IMR-90 (cell line): ENCODE measurements at places on chromosomes 6 and 20. TPM values are rescaled to one million over a fixed set of nuclear protein-coding genes. Genes with fewer than 3 reads are reported as not detected.

TRAPPC3L gene
- total RNA-seq, result under 0.01 TPM in 1 of 2 replicates, not detected in the other

EPHA7 gene
- total RNA-seq, result not detected in 2 replicates

DDO gene
- 0.18 and 0.28 TPM in 2 replicates for total RNA-seq

FAM83D gene
- 20.4 and 23.1 TPM in 2 replicates for total RNA-seq

HUS1B gene
- total RNA-seq, result 0.36 and 0.56 TPM in 2 replicates

PGC gene
- not detected in 2 replicates for total RNA-seq

FBXO5 gene
- total RNA-seq, result 16.7 and 25.3 TPM in 2 replicates

FAM217A gene
- total RNA-seq, result not detected in 2 replicates

NKAPL gene
- total RNA-seq, result 0.54 and 0.83 TPM in 2 replicates

LKAAEAR1 gene
- total RNA-seq, result not detected in 2 replicates

EFCAB8 gene
- total RNA-seq, result not detected in 2 replicates

SNX14 gene
- total RNA-seq, result 61.8 and 116 TPM in 2 replicates

ZNF334 gene
- total RNA-seq, result 1.1 and 1.4 TPM in 2 replicates

ADTRP gene
- 0.72 and 0.83 TPM in 2 replicates for total RNA-seq

RCAN2 gene
- total RNA-seq, result 1.3 and 2.2 TPM in 2 replicates
